ENCODE measurements at places on chromosomes 13 and 19.

DNA sequence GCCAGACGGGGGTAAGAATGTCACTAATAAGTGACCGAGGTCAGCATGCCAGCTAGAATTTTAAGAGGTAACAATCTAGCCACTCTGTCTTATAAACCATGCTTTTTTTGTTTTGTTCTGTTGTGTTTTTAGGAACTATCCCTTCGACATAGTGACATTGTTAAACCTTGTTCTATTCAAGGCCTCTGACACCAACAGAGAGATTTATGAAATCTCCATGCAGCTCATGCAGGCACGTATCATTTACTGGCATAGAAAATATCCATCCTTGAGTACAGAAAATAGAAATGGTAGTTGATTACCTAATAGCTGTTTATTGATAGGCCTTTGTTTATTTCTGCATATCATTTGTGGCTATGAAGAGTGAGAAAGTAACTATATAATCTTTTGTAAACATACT lies 113.4 kb downstream of the ZAR1L start:
- DNase-seq = no peak

GRCh38 chr13:98203646-98204326 lies 26.7 kb upstream of the RNF113B start:
- no peak for DNase-seq

- DNase-seq = peak; percentile 73
Observed at GRCh38 chr13:33490461-33491327, 205.1 kb upstream of the STARD13 start.

GRCh38 chr13:59734393-59734792 lies 429.3 kb downstream of the DIAPH3 start:
- DNase-seq = no peak

GRCh38 chr19:41089959-41090358 lies 1.7 kb downstream of the CYP2A13 start:
- peak; percentile 1 for DNase-seq

GRCh38 chr19:33796164-33796875 lies at the start of gene KCTD15:
TSS of gene KCTD15 (plus strand) at chr19:33796870. CDS start at chr19:33800455, 3,585 bp downstream.
- DNase-seq = no peak

- no peak for DNase-seq
Observed at GRCh38 chr13:109807345-109807744, 21.0 kb upstream of the IRS2 start.

DNA sequence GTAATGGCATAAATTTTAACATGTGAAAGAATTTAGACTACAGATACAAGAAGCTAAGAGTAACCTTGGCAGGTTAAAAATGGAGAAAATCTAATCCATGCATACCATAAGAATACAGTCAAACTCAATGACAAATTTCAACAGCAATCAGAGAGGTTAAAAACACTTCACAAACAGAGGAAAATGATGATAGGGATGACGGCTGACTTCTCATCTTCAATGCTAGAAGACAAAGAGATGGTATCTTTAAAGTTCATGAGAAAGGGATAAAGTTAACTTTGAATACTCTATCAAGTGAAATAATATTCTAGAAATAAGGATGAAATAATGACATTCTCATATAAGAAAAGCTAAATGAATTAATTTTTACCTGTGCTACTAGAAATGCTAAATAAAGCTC lies 1130.2 kb upstream of the MIR17HG start:
- DNase-seq = no peak

DNA sequence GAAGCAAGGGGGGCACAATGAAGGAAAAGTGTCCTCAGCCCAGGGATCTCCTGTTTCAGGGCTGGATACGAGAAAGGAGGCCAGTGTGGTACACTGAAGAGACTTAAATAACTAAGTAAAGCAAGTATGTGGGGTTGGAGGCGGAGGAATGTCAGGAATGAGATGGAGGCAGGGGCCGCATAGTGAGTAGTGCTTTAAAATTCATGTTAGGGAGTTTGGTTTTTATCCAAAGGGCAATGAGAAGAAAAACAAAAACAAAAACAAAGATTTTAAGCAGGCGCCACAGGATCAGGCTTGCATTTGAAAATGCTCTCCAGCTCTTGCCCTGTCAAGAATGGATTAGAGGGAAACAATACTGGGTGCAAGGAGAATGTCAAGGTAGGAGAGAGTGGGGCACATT lies 273.4 kb downstream of the DCLK1 start:
- DNase-seq = peak; percentile 52

GRCh38 chr13:40496035-40496810 lies 170.2 kb downstream of the FOXO1 start:
- no peak for DNase-seq

GRCh38 chr13:92833071-92833470 lies 393.5 kb upstream of the GPC6 start:
- no peak for DNase-seq

DNA sequence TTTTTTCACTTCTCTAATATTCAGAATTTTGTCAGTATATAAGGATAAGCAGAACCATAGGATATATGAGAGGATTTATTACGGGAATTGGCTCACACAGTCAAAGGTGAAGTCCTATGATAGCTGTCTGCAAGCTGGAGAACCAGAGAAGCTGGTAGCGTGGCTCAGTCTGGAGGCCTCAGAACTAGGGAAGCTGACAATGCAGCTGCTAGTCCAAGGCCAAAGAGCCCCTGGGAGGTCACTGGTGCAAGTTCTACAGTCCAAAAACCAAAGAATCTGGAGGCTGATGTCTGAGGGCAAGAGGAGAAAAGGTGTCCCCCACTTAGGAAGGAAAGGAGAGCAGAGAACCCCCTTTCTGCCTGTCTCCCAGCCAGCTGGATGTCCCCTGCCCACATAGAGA lies 114.4 kb downstream of the RNF17 start:
- DNase-seq = no peak

DNA sequence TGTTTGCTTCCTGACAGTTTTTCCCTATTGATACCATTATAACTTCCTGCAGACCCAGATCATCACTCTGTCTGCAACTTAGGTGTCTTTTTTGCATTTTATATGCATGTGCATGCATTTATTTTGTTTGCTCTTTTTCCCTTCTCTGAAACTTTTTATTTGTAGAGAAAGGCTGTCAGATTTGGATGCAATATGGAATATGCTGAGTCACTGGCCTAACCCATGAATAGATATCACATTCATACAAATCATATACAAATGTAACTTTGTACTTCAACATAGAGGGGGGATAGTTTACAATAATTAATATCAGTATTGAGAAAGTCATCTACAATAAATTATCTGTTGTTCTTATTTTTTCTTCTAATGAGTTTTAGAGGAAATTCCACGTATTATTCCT lies 1465.0 kb downstream of the EFNB2 start:
- no peak for DNase-seq

DNA sequence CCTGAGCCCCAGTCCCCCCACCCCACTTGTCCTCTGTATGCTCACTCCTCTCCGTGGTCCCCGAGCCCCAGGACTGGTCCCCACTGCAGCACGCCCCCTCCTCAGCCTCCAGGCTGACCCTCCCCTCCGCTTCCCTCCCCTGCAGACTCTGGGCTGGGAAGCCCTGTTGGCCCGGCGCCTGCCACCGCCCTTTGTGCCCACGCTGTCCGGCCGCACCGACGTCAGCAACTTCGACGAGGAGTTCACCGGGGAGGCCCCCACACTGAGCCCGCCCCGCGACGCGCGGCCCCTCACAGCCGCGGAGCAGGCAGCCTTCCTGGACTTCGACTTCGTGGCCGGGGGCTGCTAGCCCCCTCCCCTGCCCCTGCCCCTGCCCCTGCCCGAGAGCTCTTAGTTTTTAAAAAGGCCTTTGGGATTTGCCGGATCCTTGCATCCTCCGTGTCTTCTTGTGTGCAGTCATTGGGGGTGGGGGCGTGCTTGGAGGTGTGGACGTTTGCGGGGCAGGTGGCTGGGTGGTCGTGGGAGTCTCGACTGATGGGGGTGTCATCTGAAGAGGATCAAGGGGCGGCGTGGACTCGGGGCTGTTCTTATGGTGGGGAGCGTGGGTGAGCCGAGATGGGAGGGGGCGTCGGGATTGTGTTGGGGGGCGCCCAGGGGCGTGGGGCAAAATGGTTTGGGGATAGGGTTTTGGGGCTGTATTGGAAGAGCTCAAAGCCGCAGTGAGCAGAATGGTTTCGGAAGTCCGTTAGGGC lies 3.5 kb downstream of the PTGER1 start:
- DNase-seq = no peak

GRCh38 chr13:114339857-114340534 lies 25.7 kb downstream of the CHAMP1 start:
- DNase-seq = no peak

GRCh38 chr13:94090773-94091480 lies 388.6 kb downstream of the DCT start:
- no peak for DNase-seq

DNA sequence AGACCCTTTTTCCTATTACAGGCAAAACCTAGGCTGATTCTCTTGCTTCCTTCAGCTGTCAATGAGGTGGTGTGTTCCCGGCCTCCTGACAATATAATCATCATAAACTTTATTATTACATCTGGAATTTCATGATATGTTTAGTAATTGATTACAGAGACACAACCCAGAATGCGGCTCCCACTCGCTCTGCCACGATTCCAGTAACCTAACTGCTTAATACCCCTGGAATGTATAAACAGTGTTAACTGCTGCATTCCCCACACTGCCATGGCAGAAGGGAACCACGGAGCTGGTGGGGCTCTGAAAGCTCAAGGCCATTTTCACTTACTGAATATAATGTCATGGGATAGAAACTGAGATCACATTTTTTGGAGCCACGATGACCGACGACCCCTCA lies 17.1 kb downstream of the TSHZ3 start:
- DNase-seq = no peak

- no peak for DNase-seq
Observed at GRCh38 chr13:48679941-48680680, 26.4 kb downstream of the CYSLTR2 start.
